ENCODE measurements at places on chromosomes 11 and 22.

DNA sequence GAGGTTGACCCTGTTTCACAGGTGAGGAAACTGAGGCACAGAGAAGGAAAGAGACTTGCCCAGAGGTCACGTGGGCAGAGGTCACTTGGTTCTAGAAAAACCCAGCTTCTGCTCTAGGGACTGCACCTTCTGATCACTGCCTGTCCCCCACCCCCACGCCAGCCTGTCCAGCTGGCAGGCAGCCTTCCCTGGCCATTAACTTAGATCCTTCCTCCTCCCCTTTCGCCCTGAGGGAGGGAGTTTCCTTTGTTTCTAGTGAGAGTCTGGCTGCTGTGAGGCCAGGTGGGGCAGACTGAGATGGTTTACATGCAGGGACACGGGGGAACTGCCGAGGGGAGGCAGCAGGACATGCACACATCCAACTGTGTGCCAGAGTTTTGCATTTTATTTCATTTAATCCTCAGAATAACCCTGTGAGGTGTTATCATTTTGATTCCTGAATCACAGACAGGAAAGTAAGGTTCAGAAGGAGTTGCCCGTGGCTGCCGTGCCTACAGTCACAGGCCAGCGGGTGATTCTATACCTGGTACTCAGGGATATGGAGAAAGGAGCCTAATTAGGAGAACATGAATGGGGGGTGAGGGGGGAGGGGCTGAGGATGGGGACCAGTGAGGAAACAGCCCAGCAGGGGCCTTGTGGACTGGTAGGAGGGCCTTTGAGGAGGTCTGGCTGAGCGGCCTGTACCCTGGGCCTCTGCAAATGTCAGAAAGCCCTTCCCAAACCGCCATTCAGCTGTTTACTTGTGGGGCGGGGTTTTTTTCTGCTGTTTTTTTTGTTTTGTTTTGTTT, 3.4 kb downstream of the FAM83F start:
- DNase-seq: no peak

DNA sequence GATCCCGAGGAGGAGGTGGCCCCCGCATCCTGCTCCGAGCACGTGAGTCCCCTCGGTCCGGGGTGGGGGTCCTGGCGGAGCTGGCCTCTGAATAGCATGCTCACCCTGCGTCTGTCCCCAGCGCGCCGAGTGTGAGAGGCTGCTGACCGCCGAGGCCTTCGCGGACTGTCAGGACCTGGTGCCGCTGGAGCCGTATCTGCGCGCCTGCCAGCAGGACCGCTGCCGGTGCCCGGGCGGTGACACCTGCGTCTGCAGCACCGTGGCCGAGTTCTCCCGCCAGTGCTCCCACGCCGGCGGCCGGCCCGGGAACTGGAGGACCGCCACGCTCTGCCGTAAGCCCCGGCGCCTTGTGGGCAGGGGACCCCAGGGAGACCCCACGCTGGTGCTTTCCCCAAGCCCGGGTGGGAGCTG, 3.5 kb downstream of the MUC2 start:
- no peak for DNase-seq

- DNase-seq: no peak
Observed at GRCh38 chr11:71402878-71403277, 45.3 kb downstream of the DHCR7 start.

DNA sequence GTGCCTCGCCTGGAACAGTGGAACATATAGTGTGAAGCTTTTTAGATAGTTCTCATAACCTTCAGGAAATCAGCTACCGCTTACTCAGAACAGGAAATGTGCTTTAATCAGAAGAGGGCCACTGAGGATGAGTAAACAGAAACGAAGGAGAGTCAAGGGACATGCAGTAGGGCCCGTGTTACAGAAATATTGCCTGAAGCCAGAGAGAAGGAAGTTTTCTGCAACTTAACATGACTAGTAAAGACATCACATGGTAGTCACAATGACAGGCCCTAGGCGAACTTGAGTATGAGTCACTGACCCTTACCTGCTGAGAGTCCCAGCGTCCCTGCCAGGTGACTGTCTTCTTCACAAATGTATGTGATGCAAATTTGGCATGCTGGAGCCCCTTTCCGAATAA, 39.4 kb downstream of the CARD18 start:
- DNase-seq: no peak

- no peak for DNase-seq
Observed at GRCh38 chr11:86807360-86807759, 7.0 kb downstream of the PRSS23 start.

DNA sequence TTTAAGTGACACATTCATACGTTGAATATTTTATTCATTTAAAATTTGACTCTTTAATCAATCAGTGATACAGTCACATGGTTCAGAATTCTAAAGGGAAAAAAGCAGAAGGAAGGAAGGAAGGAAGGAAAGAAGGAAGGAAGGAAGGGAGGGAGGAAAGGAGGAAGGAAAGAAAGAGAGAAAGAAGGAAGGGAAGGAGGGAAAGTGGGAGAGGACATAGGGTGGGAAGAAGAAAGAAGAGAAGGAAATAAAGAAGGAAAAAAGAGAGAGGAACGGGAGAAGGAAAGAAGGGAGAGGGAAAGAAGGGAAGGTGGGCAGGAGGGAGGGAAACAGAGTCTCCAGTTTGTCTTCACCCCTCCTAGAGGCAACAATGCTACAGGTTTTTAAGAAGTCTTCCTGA, 518.6 kb downstream of the MIAT start:
- no peak for DNase-seq

GRCh38 chr22:36373258-36373579, 14.5 kb downstream of the MYH9 start:
- DNase-seq: no peak

GRCh38 chr22:30212363-30212995, 34.1 kb downstream of the LIF start:
- no peak for DNase-seq

DNA sequence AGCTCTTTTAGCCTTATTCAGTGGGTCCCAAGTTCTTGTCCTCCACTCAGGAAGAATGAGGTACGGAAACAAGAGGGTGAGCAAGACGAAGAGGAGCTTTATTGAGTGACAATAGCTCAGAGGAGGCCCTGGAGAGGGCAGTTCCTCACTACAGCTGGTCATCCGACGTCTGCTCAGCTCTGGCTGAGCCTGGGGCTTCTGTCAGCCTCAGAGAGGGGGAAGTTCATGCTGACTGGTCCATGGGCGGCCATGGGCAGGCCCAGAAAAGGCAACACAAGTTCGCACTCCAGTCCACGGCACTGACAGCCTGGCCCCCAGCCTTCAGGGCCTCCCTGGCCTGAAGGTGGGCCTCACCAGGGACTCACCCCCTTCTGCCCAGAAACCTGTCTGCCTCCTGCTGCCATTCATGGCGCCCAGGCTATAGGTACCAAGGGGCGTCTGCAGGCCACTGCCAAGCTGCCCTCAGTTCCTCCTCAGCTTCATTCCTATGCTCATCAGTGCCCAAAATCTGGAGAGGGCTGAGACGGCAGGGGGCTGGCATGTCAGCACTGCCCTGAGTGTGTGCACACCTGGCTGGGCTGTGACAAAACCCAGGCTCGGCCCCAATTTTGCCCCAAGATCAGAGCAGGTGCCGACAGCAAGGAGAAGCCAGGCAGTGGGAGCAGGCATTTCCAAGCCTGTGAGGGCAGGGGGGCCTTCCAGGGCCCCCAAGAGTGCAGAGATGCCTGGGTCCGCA, 21.7 kb upstream of the KIAA0930 start:
- no peak for DNase-seq

DNA sequence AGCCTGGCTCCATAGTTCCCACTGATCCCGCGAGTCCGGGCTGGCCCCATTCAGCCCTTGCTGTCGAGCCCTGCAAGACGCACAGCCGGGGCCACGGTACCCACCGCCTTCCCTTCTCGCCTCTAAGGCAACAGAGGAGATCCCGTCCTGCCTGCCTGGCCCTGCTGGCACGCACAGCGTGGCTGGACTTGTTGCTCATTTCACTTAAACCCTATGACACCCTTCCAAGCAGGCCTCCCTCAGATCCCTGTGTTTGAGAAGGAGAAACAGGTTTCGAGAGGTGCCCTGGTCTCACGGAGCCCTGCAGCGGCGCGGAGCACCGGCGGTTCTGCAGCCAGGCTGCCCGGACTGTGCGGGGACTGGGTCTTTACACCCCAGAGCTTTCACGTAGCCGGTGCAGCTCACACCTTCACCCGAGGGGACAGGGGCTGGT, 1048.4 kb downstream of the BRD1 start:
- DNase-seq: no peak

Data from effector CD4-positive, alpha-beta T cell (primary cell).